Stimulated activated CD8-positive, alpha-beta memory T cell treated with anti-CD3 and anti-CD28 coated beads, Interleukin-4, amount 100 ng/mL, for 1 hour (primary cell): ENCODE measurements at places on chromosomes 1 and 21.

GRCh38 chr1:59229138-59229537 is 67.8 kb upstream of the FGGY start:
- DNase-seq, result no peak

GRCh38 chr21:17610911-17611310 is 1.8 kb downstream of the BTG3 start:
- no peak for DNase-seq

GRCh38 chr1:201332021-201332420 is 45.5 kb downstream of the TNNT2 start:
- DNase-seq, result no peak

- DNase-seq, result no peak
Measured at GRCh38 chr1:83512373-83513193, 486.3 kb downstream of the TTLL7 start.

DNA sequence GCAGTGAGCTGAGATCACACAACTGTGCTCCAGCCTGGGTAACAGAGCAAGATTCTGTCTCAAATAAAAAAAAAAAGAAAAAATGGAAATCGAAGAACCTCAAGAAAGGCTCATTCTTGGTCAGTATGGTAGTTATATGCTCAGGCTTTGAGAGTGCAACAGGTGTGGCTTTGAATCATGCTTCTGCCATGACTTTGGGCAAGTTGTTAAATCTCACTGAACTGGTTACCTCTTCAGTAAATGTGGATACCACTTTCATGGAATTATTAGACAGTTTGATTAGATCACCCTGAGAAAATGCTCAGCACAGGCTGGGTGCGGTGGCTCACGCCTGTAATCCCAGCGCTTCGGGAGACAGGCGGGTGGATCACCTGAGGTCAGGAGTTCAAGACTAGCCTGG is 12.8 kb downstream of the TRNAU1AP start:
- DNase-seq, result no peak

GRCh38 chr1:2948751-2949680 is 72.3 kb upstream of the ACTRT2 start:
- DNase-seq, result no peak
